ENCODE measurements at places on chromosomes 6 and 20.

DNA sequence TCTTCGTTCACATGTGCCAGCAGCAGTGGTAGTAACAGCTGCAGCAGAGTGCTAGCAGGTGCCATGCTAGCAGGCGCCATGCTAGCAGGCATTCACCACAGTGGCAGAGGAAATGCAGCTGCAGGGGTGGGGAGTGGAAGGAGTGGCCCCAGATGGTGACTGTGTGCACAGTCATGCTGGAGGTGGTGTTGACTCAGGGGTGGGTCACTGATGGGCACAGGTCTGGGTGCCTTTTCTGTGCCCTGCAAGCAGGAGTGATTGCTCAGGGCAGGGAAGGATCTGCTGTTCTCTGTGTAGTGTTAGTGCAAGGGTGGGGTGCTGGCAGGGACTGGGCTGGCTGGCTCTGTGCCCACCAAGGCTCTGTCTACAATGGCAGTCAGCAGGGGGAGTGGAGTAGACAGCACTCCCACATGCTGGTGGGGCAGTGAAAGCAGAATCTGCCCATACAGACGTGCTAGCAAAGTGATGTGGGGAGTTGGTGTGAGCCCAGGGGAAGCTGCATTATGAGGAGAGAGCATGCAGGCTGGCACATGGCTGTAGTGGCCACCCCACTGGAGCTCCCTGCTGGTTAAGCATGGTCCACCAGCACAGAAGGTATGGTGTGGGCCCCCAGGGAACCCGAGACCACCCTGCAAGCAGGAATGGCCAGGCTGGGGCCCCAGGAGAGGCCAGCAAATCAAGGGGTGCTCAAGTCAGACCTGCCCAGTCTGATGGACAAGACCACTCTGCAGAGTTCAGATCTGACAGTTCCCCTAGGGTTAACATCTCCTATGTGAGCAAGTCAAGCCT lies 11.4 kb upstream of the TSPYL4 start:
- no peak for DNase-seq

GRCh38 chr20:56465997-56466396 lies 2.4 kb upstream of the RTF2 start:
- no peak for DNase-seq

- no peak for DNase-seq
Measured at GRCh38 chr6:14079433-14079832, 38.1 kb upstream of the CD83 start.

DNA sequence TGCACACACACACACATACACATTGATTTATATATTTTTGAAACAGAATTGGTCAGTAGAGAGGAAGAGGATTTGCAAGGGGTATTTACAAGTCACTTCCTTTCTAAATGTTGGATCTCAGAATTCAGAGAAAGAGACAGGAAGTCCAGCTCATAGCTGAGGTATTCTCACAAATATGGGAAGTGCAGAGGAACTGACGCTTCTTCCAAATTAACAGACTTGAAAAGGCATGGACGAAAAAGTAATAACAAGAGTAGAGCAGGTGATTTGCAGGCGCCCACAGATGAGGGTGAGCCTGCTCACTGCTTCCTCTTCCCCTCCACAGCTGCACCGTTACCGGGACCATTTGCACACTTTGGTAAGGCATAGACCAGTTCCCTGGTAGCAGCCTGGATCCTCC lies 246.4 kb downstream of the PHACTR1 start:
- DNase-seq: no peak

DNA sequence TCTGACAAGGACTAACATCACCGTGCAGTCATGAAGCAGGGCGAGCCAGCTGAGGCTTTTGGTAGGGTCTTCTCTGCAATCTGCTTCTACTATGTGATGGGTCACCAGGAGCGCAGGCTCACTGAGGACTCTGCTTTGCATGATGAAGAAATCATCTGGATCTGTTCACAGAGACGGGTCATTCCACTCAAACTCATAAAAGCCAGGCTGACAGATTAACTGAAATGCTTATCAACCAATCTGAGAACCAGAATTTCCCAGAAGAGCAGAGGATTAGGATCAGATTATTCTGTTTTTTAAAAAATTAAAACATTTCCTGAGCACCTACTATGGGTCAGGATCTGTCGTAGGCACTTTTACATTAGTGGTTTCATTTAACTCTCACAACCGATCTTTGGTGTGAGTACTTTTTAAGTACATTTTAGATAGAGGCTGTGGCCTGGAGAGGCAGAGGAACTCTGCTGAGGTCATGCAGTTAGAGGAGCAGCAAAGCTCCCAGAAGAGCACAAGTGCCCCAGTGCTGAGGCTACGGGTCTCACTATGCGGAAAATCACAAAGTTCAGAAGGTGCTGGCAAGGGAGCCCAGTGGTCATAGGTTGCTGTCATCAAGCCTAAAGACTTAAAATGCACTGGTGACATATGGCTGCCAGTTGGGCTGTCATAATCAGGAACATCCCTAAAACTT lies 109.1 kb downstream of the BACH2 start:
- no peak for DNase-seq

DNA sequence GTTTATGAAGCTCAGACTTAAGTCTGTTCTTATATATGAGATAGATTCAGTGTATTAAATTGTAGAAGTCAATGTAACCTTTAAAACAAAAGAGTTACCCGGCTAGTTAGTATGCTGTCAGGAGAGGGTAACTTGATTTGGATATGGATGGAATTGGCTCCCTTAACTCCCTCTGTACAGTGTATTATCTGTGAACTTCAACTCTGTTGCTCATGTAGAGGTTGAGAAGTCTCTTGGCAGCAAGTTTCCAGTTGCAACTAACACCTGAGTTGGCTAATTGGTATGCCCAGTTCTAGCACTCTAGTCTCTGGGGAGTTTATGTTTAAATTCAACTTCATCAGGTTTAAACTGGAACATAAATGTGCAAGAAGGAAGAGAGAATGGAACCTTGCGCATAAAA lies 111.0 kb downstream of the NCOA3 start:
- DNase-seq: no peak

DNA sequence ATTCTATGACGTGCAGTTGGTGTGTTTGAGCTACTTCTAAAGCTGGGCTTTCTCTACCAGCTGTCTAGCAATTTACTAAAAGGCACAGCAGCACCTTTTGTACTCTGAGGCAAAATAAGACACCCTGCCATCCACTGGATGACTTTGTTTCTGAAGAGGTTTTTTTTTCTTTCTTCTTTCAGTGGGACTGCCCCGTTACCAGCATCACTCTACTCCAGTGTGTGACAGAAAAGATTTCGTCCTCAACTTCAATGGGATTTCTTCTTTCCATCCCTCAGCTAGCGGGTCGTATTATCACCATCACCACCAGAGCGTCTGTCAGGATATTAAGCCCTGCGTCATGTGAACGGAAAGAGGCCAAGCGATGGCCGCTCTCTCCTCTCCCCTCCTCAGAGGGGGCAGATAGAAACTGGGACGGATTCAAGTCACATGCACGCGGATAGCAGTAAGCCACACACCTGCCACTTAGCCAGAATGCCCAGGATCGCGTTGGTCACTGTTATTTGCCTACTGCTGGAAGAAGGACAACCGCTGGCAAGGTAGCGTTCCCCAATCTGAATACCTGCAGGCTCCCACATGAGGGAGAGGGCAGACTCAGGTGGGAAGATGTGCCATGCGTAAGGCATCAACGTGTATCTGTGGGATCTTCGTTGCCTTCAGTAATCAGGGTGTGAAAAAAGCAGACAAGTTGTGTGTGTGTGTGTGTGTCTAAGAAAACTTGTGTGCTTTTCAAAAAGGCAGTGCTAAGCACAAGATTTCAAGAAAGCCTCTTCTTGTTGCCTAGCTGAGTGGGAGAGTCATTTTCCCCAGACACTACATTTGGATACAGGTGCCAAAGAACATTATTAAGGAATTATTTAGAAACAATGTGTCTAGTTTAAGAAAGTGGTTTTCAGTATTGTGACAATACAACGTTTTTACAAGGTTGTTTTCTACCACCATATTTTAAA lies 5.4 kb downstream of the FOXF2 start:
- no peak for DNase-seq

GRCh38 chr6:1641343-1641885 lies 31.7 kb downstream of the FOXC1 start:
- no peak for DNase-seq

DNA sequence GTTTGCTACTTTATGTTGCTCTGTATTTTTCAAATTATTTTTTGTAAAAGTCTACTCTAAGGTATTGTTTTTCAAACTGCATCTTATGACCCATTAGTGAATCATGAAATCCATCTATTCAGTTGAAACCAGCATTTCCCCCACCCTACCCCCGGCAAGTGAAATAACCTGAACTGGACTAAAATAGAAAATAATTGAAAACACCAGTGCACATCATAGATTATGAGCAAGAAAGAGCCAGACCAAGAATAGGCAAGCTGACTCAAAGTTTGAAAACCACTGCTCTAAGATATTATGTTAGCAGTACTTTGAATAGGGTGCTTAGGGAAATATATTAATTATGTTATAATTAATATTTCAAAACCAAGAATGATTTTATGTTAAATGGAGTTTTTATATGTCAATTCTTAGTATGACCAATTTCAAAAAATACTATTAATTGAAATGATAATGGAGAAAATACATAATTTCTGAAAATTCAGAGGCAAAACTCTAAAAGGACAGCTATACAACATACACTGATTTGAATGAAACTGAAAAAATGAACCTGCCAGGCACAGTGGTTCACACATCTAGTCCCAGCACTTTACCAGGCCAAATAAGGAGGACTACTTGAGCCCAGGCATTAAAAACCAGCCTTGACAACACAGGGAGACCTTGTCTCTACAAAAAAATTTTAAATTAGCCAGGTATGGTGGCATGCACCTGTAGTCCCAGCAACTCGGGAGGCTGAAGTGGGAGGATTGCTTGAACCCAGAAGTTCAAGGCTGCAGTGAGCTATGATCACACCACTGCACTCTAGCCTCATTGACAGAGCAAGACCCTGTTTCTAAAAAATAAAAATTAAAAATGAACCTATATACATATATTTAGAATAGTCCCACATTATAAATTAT lies 112.0 kb downstream of the CDK19 start:
- no peak for DNase-seq

DNA sequence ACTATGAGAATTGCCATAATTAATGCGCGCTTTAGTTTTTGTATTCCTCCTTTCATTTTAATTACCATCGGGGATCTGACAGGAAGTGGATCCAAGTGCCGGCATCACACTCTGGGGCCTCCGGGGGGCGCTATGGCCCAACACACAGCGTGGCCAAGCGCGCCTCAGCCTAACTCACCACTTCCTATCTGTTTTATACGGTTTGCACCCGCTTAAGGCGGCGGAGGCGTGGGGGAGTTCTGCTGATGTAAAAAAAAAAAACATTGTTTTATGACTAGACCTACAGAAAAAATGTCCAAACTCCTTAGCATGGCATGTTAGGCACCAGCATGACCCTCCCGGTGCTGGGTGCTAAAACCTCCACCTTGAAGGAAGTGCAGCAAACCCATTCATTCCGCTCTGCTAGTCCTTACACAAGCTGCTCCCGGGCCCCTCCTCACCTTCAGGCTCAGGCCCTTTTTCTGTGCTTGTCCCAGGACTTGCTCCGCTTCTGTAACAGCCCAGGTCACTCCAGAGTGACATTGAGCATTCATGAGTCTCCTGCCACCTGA lies 4.5 kb upstream of the EBF4 start:
- peak; percentile 81 for DNase-seq

- no peak for DNase-seq
Measured at GRCh38 chr6:140478631-140479030, 1104.2 kb upstream of the CITED2 start.

DNA sequence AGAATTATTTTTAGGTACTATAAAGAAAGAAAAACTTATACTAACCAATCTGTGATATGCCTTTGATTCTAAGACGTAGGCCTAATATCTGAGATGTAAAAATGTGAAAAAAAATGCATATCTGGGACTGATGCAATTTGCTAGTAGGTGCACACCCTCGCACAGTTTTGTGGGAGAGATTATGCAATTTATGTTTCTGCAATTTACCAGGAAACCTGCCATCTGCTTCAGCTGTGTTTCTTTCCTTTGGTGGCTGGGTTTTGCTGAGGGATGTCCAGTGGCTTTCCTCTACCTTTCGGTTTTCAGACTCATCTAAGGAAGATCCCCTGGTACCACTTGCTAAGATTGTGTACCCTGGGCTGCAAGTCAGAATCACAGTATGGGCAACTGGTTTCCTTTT lies 186.9 kb downstream of the ZFP64 start:
- DNase-seq: no peak

DNA sequence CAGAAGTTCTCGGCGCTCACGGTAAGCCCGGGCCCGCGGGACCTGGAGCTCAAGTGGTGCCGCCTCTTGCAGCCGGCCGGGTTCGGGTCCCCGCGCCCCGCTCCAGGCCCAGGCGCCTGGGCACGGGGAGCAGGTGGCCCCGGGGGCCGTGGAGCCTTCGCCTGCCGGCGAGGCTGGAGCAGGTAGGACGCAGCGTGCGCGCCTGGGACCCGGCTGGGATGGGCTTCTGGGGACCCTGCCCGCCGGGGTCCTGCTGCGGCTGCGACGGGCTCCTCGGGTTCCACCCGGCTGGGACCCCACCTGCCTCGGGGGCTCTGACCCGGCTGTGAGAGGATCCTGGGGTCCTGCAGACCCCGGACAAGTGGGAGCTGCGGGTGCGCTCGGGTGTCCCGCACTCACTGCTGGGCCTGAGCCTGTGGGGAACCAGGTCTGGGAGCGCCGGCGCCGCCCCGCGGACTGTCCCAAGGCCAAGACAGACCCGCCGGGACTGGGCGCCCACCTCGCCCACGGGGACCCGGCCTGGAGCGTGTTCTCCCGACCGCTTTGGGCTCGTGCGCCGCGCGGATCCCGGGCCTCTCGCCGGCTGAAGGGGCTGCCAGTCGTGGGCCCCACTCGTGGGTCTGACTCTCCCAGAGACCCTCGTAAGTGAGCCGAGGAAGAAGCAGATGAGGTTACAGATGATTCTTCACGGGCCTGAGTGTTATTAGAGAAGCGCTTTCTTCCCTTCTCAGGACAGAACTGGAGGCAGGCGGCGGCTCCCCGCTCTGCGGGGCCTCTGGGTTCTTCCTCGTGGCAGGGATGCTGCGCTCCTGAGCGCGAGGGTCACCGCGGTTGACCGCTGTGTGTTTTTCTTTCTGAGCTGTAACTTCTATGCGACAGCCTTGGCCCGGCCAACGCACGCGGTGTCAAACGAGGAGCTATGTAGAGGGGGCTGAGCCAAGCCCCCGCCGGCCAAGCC lies 729 bp downstream of the SMOC2 start:
- no peak for DNase-seq

- DNase-seq: no peak
Measured at GRCh38 chr20:61541537-61541936, 289.5 kb downstream of the CDH4 start.

- no peak for DNase-seq
Measured at GRCh38 chr6:46904117-46904516, 17.6 kb downstream of the ADGRF5 start.

- DNase-seq: no peak
Measured at GRCh38 chr6:139249395-139249794, 42.4 kb downstream of the TXLNB start.

GRCh38 chr20:35145141-35145564 lies 2.0 kb downstream of the EDEM2 start:
- no peak for DNase-seq

- no peak for DNase-seq
Measured at GRCh38 chr20:41049451-41049850, 20.8 kb downstream of the TOP1 start.

DNA sequence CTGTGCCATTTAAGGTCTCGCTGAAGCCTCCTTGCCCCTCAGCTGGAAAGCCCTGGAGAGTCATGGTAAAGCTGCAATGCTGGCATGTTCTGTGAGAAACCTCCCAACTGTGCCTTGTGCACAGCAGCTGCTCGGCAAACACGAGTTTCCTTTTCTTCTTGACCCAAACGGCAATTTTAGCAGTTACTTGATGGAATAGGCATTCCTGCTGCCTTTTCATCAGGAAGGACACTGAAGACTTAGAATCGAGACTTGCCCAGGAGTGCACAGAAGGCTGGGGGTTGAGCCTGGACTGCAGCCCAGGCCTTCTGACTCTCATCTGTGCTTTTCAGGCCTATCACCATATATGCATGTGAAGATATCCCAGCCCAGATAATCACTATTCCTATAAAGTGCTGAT lies 28.7 kb upstream of the CLDN20 start:
- no peak for DNase-seq
